ENCODE measurements at places on chromosomes 6 and 20. TPM values are rescaled to one million over a fixed set of nuclear protein-coding genes. Genes with fewer than 3 reads are reported as not detected.

The DEFB132 gene
- total RNA-seq = not detected

The TULP1 gene
- total RNA-seq = not detected

The SYCP2L gene
- total RNA-seq = 5.7 TPM

The OR12D3 gene
- not detected for total RNA-seq

The C20orf202 gene
- 0.41 TPM for total RNA-seq

The COL9A3 gene
- 10.2 TPM for total RNA-seq

The OTOR gene
- total RNA-seq = 0.82 TPM

The DDO gene
- total RNA-seq = 0.41 TPM

The CST3 gene
- total RNA-seq = 63.6 TPM
